Kidney (tissue), 22 donors: ENCODE measurements at places on chromosomes 5 and 9. TPM values are rescaled to one million over a fixed set of nuclear protein-coding genes. Genes with fewer than 3 reads are reported as not detected.
A peak's percentile ranks its signal among the peaks of the same experiment; 100 is the strongest.

GRCh38 chr9:27496135-27496504 is 28.0 kb upstream of the IFNK start:
- no peak for DNase-seq

DNA sequence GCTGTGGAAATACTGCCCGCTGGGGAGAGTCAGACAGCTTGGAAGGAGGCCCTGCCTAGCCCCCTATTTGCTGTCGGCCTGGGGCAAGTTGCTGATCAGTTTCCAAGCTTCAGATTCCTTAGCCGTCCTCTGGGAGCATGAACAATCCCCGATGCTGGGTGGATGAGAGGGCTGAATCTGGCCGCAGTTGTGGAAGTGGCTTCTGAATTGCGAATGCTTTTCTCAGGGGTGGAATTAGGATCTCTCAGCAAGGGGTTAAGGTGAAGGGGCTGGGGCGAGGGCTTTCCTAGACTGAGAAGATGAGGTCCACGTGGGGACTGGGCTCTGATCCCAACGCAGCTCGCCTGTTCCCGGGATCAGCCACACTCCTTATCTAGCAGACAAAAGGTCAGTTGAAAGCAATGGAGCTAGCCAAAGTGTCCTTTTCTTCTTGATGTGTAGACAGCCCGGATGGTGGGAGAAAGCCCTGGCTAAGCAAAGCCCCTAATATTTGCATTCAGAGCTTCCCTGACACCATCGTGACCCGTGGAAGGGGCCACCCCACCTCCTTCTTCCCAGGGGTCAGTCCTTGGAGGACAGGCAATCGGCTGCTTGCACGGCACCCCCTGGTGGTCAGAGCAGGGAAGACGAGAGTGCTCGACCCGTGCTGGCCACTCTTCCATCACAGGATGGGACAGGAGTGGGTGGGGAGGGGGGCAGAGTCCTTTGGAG is 54.9 kb downstream of the COL15A1 start:
- peak; percentile 82 for DNase-seq

GRCh38 chr9:69645488-69645887 is 26.7 kb downstream of the APBA1 start:
- DNase-seq, result peak; percentile 22

DNA sequence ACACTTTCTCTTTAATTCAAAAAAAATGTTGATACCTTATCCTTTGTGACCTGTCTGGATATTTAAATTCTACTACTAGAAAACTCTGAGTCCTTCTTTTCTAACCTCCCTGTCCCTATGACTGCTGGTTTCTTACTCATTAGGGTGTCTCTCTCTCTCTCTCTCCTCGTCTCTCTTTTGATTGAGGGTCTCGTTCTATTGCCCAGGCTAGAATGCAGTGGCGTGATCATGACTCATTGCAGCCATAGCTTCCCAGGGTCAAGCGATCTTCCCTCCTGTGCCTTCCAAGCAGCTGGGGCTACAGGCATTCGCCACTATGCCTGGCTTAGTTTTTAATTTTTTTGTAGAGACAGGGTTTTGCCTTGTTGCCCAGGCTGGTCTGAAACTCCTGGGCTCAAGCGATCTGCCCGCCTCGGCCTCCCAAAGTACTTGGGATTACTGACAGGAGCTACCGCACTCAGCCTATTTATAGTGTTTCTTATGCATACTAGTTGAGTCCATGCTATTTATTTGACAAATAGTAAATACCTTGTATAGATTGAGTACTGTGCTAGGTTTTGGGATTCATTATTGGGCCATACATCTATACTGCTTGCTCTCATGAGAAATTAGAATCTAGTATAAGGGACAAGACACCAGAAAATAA is 61.9 kb downstream of the NSD1 start:
- no peak for DNase-seq

- no peak for DNase-seq
Observed at GRCh38 chr9:4106760-4107143, 193.1 kb downstream of the GLIS3 start.

DNA sequence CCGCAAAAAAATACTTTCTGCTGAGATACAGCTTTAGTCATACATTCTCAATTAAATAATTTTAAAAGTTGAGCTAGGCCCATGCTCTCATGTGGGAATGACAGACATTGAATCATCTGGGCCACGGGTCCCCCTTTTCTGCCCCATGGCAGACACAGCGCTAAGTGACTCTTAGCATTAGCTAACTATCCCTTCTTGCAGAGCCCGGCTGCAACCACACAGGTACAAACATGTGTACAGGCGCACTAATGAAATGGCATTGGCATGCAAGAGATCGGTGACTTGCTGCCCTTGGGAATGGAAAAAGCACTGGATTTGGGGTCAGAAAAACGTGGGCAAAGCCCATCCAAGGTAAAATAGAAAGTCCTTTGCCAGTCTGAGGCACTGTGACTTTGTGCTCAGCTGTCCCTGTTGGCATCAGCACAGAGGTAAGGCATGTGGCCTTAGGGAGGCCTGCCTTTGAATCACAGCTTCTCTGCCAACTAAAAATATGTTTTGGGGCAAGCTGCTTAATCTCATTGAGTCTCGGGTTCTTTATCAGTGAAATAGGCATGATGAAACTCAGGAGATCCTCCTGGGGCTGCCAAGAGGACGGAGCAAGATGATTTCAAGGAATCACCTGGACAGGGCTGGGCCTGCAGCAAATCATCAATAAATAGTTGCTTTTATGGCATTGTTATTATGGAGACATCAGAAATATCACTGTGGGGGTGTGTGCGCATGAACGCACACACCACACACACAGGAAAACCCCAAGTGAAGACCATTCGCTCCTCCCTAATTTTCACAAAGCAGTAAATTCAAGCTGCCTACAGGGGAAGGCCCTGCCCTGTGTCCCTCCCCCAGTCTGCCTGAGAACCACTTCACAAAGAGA is 54.2 kb downstream of the WHRN start:
- DNase-seq, result no peak

- no peak for DNase-seq
Observed at GRCh38 chr5:6667648-6668047, 34.4 kb downstream of the SRD5A1 start.

GRCh38 chr5:85182344-85182743 is 797.7 kb upstream of the EDIL3 start:
- no peak for DNase-seq

- no peak for DNase-seq
Observed at GRCh38 chr5:38603691-38604090, 47.2 kb upstream of the LIFR start.

DNA sequence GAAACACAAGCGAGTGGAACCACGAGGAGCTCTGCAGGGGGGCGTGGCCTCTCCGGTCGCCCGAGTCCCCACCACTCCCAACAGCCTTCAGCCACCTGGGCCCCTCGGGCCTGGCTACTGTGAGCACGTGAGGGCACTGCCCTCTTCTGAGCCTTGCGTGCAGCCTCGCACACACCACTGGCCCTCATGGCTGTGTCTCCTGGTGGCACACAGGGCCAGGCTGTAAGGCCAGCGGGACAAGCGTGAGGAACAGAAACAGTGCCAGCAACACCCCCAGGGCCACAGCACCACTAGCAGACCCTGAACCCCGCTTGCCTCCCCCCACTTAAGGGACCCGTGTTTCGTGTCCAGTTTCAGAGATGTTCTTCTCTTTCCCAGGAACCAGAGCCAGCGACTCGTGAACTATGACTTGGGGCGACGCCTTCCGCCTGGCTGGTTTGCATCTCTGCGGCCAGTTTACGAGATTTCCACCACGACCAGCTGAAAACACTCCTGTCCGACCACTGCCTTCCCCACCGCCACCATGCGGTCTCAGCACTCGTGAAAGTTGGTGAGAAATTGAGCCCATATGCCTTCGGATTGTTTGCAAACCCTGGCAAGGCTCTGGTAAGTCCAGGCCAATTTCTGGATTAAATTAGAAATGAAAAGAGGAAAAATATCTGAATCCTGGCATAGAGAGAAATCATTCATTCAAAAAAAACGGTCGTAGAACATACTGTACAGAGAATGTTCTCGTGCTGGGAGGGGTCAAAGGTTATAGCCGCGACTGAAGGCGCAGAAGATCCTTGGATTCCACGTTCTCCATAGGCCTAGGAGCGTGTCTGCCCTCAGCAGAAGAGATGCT is 135.6 kb downstream of the ZNF354C start:
- peak; percentile 62 for DNase-seq

DNA sequence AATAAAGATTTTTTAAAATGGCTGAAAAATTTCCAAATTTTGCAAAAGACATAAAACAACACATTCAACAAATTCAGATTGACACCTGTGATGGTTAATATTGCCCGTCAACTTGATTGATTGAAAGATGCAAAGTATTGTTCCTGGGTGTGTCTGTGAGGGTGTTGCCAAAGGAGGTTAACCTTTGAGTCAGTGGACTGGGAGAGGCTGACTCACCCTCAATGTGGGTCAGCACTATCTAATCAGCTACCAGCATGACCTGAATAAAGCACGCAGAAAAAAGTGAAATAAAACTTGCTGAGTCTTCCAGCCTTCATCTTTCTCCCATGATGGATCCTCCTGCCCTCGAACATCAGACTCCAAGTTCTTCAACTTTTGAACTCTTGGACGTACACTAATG is 868.0 kb upstream of the CTNND2 start:
- no peak for DNase-seq

SLC34A1 gene
- polyA plus RNA-seq, result 211 TPM

AJM1 gene
- polyA plus RNA-seq, result 2.5 TPM

SKP1 gene
- polyA plus RNA-seq, result 848 TPM
